ENCODE measurements at places on chromosomes 3 and 15.
A peak's percentile ranks its signal among the peaks of the same experiment; 100 is the strongest.

- no peak for DNase-seq
Observed at GRCh38 chr15:93816815-93817214, 414.5 kb upstream of the MCTP2 start.

DNA sequence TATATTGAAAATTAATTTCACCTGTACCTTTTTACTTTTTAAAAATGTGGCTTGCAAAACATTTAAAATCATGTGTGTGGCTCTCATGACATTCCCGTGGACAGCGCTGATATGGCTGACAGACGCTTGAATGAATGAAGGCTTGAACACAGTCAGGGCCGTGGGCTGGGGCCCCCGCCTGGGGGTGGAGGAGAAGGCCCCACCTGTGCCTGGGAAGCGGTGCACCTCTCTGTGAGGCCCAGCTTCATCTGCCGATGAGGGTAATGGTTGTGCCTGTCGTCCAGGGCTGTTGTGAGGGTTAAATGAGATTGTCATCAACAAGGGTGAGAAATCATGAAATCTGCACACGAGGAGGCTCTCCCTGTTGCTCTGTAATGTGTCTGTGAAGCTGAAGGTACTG lies 85.9 kb upstream of the PRR23E start:
- DNase-seq, result no peak

DNA sequence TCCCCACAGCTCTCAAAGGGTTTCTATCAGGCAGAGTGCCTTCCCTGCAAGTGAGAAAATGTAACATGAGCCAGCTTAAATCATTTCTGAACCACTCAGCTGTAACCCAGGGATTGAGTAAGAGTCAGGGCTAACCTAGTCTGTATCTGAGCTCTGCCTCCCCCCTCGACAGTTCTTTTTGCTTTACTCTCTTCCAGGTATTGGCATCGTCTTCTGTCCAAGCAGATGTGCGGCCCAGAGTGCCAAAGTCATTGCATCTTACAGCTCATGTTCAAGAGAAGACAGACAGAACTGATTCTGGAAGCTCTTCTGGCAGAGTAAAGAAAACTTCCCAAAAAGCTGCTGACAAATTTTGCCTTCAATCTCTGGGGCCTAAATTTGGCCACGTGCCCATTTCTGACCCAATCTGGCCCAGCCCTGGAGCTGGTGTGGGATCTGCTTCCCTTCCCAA lies 74.8 kb downstream of the ABHD5 start:
- DNase-seq, result peak; percentile 7

- no peak for DNase-seq
Observed at GRCh38 chr15:58534556-58534955, 102.8 kb downstream of the LIPC start.

GRCh38 chr15:99429681-99430081 lies 136.1 kb upstream of the MEF2A start:
- DNase-seq, result no peak

All from NCI-H510A treated with DMSO at 0.1 percent for 48 hours (cell line).